ENCODE measurements at places on chromosomes 16 and 17.

GRCh38 chr16:17657045-17657444 is 186.3 kb upstream of the XYLT1 start:
- DNase-seq: no peak

DNA sequence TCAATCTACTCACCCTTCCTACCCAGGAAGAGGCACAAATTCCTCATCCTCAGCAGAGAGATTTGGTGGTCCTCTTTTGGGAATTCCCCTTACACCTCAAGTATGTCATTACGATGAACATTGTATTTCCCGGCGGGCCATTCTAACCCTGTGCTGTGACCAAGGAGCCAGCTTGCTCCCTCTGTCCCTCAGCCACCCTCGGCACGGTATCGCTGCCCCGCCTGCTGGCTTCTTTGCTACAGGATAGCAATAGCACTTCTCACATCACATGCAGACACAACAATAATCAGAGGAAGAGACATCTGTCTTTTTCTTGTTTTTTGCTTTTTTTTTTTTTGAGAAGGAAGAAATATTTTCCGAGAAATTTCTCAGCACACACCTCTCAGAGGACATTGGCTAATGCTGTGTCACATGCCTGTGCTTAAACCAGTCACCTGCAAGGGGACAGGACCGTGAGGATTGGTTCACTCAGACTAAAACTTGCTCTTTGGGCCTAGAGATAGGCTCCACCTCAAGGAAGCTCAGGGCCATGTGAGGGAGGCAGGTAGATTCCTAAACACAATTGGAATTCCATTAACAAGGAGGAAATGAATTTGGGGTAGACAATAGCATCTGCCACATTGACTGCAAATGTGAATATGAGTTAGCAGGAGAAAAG is 41.2 kb downstream of the TMC5 start:
- no peak for DNase-seq

DNA sequence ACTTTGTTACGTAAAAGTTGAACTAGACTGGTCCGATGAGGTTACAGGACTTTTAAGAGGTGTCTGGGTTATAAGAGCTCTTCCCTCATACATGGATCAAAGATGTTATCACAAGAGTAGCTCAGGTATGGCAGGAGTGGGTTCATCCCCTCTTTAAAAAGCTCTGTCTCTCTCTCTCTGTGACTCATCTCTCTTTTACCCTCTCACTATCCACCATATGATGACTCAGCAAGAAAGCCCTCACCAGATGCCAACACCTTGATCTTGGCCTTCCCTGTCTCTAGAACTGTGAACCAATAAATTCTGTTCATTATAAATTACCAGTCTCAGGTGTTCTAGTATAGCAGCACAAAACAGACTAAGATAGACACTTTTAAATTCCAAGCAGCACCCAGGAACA is 1.9 kb upstream of the CLEC19A start:
- no peak for DNase-seq

- no peak for DNase-seq
Measured at GRCh38 chr16:68289621-68290329, 21.0 kb downstream of the SLC7A6OS start.

GRCh38 chr17:15998031-15998562 is 1.4 kb downstream of the ZSWIM7 start:
- peak; percentile 47 for DNase-seq

- DNase-seq: no peak
Measured at GRCh38 chr17:30557916-30558685, 80.9 kb downstream of the GOSR1 start.

DNA sequence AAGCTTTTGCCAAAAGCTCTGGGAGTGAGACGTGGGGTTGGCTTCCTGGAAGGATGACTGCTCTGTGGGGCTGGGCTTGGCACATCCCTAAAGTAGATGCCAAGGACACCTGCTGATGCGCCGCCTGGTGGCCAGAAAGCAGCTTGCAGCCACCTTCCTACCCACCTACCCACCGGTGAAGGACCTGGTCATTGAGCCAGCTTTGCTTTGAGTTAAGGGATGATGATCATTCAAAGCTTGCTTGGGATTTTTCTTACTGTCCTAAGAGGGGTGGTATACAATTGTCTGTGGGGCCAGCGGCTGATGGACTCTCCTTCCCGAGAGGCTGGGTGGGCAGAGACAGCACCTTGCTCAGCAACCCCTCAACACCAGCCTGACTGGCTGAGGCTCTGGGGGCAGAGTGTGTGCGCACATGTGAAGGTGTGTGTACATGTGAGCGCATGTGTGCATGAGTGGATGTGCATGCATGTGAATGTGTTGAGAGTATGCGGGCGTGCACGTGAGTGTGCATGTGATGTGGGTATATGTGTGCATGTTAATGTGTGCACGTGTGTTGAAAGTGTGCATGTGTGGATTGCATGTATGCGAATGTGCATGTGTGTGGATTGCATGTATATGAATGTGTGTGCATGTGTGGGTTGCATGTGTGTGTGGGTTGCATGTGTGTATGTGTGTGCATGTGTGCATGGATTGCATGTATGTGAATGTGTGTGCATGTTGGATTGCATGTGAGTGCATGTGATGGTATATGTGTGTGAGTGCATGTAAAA is 18.6 kb downstream of the C1QTNF1 start:
- peak; percentile 83 for DNase-seq

DNA sequence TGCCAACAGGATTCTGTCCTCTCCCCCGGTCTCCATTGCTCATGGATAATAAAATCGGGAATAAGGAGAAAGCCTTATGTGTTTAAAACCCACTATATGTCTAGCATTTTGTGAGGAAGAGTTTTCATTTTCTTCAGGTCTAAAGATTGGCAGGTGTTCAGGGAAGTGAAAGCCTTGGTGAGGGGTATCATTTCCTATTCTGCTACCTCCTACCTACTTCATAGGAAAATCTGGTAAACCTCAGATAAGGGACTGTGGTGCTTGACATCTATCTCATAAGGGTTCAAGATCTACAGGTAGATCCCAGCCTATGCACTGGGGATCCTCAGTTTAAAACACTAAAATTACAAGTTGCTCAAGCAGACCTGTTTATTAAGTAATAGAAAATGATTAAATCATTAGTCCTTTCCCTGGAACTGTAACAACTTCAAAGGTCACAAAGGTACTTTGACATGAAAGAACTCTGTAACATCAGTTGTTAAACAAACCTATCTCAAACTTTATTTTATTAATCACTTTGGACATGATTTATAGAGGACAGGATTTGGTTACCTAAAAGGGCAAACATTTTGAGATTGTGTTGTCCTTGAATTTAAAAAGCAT is 6.5 kb downstream of the MOSMO start:
- DNase-seq: no peak

DNA sequence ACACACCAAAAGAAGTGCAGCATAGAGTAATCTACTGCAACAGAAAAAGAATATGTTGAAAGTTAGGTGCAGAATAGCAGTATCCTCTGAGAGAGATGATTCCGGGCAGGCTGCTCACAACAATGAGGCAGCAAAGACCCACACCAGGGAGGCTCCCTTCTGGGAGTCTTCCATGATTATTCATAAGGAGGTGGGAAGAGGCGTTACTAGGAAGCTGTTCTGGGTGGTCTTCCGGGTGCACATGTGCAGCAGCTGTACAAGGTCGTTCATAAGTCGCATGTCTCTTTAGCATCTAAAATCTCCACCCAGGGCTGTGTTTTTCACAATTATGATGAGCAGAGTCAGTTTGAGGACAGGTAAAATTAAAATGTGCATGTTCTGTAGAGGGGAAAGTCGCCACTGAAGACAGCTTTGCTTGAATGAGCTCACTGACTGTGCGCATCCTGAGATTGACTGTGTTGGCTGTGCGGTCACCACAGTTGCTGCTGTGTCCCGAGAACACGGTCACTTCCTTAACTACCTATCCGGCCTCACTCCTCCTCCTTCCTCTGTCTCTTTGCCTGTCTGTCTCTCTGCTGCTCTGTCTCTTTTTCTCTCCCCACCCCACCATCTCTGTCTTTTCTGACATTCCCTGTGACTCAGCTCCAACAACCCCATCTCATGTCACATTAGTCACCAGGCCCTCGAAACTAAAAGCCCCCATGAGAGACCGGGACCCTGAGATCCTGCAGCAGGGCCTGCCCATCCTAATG is 125.5 kb upstream of the HSBP1 start:
- DNase-seq: no peak

DNA sequence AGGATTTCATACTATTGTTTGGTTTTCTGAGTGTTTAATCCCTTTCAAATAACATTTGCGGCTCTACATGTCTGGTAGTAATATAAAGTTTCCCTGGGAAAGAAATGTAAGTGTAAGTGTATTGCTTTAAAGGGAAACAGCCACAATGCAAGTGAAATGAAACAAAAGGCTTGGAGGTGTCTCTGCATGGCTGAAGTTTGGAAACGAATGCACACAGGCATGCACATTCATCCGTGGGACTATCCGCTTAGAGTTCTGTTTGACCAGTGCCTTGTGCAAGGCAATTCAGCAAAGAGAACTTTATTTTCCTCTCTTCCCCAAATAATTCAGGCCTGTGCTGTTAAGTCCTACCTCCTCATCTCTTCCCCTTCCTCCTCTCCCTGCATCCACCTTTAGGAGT is 56.1 kb upstream of the MRTFB start:
- no peak for DNase-seq

DNA sequence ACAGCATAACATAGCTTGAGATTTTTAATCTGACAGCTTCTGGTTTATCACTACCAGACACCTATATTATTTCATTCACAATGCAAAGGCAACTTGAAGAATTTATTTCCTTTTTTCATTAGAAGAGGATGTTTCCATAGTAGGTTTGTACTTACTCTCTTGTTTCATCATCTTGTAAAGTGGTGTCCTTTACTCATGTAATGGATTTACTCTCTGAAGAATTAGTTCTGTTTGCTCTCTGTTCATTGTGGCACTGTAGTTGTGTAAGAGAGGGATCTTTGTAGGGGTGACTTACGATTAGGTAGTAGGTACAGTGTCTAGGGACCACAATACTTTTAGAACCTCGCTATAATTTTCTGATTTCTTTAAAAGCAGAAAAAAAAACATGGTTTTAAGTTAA is 256.1 kb downstream of the BCAS3 start:
- DNase-seq: no peak

DNA sequence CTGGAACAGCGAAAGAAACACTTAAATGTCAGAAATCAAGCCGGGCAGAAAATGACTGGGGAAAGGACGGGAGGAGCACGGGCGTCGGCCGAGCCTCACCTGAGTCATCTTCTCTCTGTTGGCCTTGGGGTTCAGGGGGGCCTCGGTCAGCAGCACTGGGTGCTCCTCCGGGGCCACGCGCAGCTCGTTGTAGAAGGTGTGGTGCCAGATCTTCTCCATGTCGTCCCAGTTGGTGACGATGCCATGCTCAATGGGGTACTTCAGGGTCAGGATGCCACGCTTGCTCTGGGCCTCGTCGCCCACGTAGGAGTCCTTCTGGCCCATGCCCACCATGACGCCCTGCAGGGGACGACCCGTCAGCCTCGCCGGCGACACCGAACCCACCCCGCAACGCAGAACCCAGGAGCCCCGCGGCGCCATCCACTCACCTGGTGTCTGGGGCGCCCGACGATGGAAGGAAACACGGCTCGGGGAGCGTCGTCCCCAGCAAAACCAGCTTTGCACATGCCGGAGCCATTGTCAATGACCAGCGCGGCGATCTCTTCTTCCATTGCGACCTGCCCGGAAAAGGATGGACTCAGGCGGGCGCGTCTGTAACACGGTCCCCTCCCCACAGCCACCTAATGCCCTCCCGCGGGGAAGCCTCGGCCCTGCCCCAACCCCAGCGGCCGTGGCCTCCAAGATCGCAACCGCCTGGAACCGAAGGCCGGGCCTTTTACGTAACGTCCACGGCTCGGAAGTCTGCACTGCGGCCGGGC is 616 bp downstream of the ACTG1 start:
- DNase-seq: peak; percentile 91

DNA sequence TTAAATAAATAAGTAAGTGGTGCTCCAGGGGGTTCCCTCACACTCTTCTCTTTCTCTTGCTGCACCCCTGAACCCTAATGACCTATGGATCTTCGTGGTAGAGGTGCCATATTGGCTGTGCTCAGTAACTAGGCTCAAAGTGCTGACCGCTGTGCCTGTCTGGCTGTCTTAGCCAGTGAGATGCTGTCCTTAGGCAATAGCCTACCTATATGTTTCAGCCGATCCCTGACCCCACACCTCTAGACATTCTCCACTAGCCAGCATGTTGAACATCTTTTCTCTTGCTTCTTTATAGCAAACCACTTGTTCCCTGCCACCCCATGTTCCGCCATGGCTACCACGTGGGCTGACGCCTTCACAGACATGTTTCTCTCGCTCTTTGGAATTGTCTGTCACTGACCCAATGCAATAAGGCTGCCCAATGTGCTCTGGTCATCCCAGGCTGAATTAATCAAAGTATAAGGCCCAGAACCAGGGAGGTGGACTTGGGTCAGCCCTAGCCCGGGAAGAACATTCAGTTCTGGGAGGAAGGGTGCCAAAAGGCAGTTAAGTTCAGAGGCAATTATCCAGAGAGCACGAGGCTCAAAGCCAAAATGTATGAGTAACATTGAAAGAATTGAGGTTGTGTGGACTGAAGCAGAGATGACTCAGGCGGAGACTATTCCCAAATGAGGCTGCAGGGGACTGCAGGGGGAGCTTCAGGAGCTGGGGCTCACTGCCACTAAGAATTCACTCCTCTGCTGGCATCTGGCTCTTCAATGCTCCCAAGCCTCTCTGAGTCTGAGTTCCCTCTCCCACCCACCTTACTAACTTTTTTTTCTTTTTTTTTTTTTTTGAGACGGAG is 28.7 kb upstream of the TNRC6A start:
- DNase-seq: peak; percentile 81

DNA sequence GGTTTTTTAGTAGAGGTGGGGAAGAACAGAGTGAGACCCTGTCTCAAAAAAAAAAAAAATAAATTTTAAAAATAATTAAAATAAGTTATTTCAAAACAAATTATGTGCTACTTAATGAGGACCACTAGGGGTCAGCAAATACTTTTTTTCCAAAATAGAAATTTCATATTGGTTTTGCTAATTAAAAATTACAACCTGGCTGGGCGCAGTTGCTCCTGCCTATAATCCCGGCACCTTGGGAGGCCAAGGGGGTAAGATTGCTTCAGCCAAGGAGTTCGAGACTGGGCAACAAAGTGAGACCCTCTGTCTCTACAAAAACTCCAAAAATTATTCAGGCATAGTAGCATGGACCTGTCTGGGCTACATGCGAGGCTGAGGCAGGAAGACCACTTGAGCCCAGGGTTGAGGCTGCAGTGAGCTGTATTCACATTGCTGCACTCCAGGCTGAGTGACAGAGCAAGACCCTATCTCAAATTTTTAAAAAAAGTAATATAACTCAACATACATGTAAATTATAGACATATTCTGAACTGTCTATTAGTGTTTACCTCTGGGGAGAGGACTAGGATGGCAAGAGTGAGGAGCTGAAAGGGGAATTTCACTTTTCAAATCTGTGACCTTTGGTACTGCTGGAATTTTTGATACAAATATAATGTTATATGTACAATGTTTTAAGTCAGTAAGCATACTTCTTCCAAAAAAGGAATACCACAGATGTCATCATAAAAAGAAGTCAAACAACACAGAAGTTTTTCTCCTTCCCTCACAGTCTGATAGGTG is 8.1 kb downstream of the MEIOB start:
- no peak for DNase-seq

Data from osteoblast (primary cell).